ENCODE measurements at places on chromosomes 16 and 17.

DNA sequence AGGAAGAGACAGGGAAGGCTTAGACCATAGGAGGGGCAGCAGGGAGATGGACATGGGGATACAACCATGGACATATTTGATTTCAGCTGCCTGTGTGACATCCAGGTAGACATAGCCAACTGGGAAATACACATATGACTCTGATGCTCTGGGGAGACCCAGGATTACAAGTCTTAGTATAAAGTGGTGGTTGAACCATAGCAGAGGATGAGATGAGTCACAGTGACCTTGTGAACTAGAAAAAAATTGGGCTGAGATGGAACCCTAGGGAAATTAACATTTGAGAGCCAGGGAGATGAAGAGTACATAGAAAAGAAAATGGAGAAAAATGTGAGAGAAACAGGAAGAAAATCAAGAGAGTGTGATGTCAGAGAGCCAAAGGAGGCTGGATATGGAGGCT lies 10.2 kb downstream of the MARCHF10 start:
- DNase-seq, result no peak

GRCh38 chr16:8330761-8331160 lies 259.6 kb downstream of the TMEM114 start:
- peak; percentile 11 for DNase-seq

- DNase-seq, result no peak
These were observed 138.7 kb downstream of the ENGASE start for GRCh38 chr17:79213305-79213704.

- DNase-seq, result no peak
These were observed 28.7 kb upstream of the DNAI2 start for GRCh38 chr17:74245145-74245831.

DNA sequence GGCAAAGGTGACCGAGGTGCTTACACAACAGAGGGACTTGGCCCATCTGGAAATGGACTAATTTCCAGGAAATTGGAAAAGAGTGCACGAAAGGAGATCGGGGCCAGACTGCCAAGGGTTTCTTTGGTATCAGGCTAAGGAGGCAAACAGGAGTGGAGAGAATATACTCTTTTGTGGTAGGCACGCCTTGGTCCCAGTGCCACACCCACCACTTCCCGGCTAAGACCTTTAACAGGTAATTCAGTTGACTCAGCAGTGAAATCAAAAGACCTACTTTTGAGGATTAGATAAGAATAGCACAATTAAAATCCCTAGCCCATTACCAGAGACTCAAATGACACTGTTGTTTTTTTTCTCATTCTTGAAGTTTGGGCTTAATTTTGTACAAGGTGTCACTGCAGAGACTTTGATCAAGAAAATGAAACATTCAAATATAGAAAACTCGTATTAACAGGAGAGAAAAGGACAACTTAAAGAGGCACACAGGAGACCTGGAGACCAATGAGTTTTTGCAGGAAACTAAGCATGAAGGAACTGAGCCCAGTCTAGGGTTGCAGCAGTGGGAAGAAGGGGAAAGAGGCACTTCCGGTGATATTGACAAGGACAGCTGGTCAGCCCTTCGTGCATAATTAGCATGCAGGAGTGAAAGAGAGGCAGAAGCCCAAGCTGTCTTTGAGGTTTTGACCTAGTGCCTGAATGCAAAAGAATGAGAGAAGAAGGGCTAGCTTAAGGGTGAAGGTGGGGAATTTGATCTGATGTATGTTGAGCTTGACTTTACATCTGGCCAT lies 265.5 kb upstream of the CCL2 start:
- DNase-seq, result peak; percentile 60

DNA sequence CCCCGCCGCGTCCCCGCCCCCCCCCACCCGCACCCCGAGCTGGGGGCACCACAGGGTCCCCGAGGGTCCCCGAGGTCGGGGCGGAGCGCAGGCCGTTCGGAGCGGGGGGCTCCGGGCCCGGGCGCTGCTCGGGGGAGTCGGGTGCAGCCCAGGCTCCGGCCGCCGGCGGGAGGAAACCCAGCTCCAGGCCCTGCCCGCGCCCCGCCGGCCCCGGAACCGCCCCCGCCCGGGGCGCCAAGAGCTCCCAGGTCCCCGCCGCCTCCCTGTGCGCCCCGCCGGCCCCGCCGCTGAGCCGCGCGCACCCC lies 33.2 kb upstream of the RPH3AL start:
- DNase-seq, result no peak

GRCh38 chr17:38538906-38539305 lies 66.8 kb downstream of the SRCIN1 start:
- DNase-seq, result no peak

GRCh38 chr17:1580979-1581676 lies 18.5 kb upstream of the PITPNA start:
- no peak for DNase-seq

DNA sequence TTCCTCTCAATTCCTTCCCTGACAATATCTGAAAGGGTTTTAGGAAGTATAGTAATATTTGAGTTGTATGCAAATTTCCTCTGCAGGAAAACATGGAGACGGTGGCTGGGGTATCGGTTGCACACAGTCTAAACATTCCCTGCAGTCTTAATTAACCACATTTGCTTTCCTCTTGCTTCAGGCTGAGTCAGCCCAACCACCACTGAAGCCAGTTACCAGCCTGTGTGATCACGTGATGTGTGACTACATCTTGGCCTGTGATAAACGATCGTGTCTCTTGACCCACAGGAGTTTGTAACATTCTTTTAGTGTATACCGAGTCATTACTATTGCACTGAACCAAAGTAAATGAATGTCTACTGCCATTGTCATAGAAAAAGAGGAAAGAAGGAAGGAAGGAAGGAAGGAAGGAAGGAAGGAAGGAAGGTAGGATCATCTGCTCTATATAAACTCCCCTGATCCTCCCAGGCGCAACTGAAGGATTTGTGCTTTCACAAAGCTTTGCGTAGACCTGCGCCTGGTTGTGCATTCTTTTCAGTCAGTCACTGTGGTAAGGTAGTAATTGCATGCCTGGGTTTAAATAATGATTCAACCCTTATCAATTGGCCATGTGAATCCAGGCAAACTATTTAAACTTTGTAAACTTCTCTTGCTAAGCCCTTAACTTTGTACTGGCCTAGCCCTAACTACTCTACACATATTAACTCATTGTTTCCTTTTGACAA lies 280.6 kb upstream of the SALL1 start:
- DNase-seq, result no peak

DNA sequence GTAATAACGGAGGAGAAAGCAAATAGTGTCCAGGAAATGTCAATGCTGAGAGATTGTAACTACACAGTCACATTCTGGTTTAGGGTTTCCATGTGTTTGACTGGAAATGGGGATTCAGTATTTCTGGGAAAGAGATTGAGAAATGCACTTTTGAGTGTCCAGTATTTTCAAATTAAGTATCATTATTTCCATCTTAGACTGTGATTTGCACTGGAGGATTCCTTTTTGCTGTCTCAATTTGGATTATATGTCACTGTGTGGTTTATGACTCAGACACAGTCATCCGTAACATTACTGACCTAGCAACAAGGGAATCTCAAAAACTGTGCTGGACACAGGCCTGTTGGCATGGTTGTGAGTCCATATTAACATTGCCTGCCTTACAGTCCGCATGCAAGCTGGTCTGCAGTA lies 681.4 kb downstream of the CDH11 start:
- DNase-seq, result no peak

DNA sequence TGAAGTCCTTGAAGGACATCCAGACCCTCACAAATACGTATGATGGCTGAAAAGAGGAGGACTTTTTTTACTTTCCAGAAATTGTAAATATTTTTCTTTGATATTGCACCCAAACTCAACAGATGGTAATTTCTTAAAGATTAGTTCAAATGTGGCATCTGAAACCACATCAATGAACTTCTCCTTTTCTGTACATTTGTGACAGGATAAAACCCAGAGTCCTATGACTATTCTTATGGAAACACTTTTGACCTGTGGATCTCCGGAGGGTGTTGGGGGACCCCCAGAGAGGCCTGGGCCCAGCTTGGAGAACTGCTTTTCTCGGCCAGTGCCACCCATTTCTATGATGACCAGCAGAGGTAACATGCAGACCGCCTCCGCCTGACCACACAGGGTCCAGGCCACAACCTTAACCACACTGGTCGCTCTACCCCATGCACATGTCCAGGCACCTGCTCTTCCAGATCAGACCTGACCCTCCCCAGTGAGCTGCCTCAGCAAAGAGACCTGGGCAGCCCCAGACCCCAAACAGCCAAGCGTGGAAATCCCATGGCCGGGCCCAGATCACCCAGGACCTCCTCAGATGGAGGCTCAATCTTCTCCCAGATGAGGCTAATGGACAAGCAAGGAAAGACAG lies 22.7 kb downstream of the RPH3AL start:
- no peak for DNase-seq

DNA sequence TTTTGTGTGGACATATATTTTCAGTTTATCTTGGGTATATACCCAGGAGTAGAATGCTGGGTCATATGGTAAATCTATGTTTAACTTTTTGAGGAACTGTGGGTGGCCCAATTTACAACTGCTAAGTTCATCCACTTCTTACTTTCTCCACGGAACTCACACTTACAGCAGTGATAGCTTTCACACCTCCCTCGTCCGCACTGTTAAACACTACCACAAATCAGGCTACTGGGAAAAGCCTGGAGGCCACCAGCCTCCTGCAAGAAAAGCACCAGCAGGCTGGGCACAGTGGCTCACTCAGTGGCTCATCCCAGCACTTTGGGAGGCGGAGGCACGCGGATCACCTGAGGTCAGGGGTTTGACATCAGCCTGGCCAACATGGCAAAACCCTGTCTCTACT lies 14.7 kb upstream of the ZG16 start:
- DNase-seq, result no peak

- DNase-seq, result no peak
These were observed 99.9 kb upstream of the FAM20A start for GRCh38 chr17:68701046-68701445.

- no peak for DNase-seq
These were observed 17.6 kb upstream of the SSTR5 start for GRCh38 chr16:1054660-1055556.

DNA sequence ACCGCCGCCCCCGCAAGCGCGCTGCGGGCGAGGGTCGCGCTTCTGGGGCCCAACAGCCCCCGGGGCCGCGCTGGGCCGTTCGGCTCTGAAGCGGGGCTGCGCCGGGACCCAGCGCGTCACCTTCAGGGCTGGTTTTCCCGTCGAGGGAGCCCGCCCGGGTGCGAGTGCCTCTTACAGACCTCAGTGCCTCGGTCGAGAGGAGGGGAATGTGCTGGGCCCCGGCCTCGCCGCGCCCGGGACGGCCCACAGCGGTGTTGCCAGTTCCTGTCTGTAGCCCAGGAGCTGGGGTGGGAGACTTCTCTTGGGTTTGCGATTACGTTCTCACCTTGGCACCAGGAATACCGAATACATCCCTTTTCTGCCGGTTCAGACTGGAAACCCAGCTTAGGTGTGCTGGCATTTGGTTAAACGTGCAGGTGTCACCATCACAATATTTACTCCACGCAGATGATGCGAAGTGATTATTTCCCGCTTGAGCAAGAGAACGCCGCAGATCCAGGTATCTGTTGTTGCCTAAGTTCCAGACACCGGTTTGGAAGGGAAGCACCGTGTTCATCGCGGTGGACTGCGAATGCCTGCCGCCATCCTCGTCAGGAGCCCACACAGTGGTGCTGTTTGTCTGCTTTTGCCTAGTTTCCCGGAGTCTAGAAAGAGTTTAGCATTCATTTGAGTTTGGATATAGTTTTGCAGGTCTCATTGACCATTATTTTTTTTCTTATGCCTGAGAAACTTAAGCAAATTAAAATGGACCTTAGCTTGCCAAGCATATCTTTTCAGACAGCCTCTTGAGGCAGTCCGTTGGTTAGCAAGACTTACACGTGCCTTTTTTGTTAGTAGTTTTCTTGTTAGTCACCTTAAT lies 914 bp downstream of the MAP1LC3B start:
- DNase-seq, result no peak

DNA sequence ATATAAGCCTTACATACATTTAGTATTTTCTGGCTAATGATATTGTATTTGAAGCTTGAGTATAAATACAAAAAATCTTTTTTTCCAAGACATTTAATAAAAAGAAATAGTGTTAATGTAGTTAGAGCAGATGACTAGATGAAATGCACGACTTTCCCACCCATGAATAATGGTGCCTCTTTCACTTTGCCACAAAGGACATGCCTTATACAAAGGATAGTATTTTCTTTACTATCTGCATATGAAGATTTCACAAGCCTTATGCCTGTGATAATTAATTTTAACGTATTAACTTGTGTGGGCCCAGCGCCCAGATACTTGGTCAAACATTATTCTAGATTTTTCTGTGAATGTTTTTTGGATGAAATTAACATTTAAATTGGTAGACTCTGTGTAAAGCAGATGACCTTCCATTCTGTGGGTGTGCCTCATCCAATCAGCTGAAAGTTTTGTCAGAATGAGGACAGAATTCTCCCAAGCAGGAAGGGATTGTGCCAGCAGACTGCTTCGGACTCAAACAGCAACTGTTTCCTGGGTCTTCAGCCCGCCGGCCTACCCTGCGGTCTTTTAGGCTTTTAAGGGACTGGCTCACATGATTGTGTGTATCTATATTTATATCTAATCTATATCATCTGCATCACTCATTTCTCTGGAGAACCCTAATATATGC lies 115.4 kb downstream of the USP22 start:
- no peak for DNase-seq
